ENCODE measurements at places on chromosomes 13 and 19.

DNA sequence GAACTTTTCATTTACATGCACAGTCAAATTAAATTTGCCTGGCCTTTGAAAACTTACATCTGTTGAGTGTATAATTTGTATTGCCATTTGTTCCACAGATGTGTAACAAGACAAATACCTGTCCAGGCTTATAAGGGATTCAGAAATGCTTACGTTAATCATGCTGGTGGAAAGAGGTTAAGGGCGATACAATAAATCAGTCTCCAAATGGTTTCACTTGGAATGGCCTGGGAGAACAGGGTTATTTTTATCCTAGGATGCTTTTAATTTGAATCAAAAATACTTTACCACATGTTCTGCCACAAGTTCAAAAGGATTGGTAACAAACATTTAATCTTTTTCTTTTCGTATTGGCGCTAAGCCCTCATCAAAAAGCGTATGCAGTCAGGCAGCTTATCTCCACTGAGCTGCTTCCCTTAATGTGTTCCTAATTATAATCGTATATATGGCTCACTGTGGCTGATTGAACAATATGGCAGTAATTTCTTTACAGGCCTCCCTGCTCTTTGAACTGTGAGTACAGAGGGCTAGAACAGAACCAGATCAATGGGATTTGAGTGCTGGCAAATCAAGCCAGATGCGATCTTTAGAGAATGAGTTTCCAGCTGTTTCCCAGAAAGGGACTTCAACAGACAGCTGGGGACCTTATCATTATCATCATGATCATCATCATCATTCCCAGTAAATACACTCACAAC lies 425.7 kb downstream of the SPRY2 start:
- no peak for DNase-seq

- peak; percentile 83 for DNase-seq
Observed at GRCh38 chr19:3055741-3056416, 6.4 kb downstream of the TLE5 start.

- DNase-seq = no peak
Observed at GRCh38 chr19:38592940-38593339, 24.8 kb downstream of the MAP4K1 start.

DNA sequence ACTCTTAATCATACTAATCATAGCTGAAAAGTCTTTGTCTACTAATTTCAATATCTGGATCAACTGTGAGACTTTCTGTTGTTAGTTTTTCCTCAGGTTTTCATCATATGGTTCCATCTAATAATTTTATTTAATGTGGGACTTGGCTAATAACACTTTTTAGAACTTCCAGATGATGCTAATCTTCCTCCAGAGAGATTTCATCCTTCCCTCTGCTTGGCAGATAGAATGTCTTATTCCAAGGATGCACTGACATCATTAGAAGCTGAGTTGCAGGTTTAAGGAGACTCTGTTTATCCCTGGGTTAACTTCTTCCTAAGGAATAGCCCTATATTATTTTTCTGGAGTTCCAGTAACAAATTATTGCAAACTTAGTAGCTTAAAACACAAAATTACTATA lies 325.6 kb downstream of the COG6 start:
- DNase-seq = no peak

DNA sequence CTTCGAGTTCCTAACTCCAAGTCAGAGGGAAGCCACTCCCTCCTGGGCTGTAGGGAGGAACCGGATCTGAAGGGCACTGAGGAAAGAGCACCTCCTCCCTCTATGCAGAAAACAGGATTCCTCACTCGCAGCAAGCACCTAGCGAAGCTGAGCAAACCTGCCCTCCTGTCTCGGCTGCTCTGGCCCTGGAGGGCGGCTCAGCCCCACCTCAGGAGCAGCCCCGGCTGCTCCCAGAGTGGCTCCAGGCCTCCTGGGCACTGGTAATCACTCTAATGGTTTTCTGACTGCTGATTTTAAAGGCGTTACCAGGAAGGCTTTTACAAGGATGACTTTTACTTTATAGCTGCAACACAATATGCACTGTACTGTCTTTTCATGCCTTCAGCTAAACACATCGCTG lies 312.5 kb downstream of the TEX29 start:
- no peak for DNase-seq

- DNase-seq = peak; percentile 2
Observed at GRCh38 chr19:51368366-51369282, at the start of gene CLDND2. Gene CLDND2, minus strand, starts transcription at chr19:51369003. Its CDS starts 426 bp downstream, at chr19:51368577.

GRCh38 chr13:43085545-43085944 lies 62.2 kb downstream of the DNAJC15 start:
- DNase-seq = no peak

DNA sequence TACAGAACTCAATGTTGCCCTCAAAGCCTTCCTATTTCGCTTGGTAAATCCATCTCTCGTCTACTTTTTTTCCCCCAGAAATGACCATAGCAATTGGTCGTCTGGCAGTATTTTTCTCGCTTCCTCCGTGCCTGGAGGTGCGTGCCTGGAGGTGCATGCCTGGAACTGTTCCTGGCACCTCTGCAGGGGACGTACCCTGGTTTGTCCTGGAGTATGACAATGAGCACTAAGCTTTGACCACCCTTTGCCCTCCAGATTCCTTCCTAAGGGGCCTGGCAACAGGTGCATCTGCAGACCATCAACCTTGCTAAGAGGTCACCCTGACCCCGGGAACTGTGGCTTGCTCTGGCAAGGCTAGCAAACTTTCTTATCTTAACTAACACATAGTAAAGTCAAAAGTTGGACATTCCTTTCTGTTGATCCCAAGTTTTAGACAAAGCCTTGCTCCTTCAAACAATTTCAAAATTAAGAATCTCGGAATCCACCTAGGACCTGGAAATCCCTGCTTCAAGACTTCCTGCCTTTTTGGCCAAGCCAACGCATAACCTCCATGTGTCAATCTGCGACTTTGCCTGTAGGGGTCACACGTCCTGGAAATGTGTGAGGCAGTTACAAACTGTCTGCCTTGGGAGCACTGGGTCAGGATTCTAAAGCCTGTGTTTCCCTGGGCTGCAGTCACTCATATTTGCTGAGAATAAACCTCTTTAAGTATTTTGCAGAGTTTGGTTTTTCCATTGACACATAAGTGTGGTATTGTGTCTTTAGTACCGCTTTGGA lies 28.8 kb upstream of the TUBGCP3 start:
- DNase-seq = no peak

- no peak for DNase-seq
Observed at GRCh38 chr19:29882719-29883105, 59.3 kb upstream of the URI1 start.

- DNase-seq = no peak
Observed at GRCh38 chr13:109494925-109495369, 291.4 kb downstream of the IRS2 start.

DNA sequence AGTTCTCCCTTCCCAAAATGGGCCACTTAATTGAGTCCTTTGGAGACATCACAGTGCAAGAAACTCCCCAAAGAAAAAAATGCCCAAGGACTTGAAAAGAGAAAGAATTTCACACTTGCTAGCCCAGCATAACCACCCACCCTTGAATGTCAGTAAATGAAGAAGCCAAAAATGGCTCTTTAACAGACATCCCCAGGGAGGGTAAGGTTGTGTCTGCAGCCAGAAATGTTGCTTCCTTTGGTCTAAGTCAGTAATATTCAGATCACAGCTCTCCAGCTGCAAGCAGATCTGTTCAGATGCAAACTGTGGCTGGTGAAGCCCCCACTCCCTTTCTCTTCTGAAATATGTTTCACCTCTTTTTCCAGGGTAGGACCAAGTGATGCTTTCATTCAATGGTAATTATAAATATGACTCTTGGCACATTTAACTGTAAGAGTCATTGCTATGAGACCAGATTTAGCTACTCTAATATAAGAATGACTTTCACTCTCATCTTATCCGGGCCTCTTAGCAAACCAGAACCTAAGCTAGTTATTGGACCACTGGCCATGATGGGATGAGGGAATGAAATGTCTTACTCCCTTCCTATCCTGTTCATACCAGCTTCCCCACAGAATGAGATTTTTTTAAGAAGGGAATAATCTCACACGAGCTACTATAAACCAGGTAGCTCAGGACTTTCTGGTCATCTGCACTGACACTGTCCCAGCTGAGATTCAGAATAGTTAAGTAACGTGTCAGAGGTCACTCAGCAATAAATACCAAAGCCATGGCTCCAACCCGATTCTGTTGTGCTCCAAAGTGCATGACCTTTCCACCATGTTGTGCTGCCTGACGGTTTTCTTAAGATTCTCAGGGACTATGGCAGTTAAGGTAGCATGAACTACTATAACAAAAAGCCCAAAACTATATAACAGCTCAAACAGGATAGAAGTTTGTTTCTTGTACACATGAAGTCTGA lies 234.1 kb downstream of the FOXO1 start:
- no peak for DNase-seq

DNA sequence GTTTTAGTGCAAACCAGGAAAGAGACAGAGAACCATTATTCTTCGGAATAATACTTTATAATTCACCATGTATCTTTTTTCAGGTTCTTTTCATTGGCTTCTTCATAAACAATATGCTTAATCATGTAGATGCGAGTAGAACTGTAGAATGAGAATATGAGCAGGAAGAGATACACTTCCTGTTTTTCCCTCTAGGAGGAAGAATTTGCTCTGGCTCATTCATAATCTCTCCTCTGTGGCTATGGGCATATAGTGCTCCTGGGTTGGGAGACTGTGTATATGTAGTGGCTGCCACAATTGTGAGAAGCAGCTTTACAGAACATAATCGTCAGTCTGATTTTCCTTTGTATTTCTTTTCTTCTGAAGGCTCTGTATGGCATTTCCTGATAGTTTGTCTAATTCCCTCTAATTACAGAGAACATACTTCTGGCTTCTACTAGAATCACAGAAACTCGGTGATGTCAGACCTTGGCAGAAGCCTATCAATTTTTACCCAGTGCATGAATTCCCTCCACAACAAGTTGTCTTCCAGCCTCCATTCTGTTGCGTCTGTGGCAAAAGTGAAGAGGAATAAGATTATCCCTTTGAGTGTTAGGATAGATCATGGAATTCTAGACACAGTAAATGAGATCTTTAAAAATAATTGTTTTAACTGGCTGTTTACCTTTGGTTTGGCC lies 2.9 kb upstream of the DCLK1 start:
- DNase-seq = no peak

DNA sequence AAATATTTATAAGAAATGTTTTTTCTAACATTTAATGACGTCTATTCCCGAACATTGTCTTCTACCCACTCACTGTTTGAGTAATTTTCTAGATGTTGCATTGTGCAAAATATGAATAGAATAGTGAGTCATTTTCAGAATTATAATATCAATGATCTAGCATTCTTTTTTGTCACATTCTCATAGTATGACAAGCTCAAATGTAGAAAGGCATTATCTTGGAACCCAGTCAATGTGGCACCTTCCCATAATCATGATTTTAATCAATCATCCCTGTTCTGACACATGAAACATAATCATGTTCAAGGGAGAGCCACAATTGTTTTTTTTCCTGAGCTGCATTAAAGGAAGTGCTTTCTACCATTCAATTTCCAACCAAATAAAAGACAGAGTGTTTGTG lies 265.8 kb downstream of the OXGR1 start:
- DNase-seq = no peak

DNA sequence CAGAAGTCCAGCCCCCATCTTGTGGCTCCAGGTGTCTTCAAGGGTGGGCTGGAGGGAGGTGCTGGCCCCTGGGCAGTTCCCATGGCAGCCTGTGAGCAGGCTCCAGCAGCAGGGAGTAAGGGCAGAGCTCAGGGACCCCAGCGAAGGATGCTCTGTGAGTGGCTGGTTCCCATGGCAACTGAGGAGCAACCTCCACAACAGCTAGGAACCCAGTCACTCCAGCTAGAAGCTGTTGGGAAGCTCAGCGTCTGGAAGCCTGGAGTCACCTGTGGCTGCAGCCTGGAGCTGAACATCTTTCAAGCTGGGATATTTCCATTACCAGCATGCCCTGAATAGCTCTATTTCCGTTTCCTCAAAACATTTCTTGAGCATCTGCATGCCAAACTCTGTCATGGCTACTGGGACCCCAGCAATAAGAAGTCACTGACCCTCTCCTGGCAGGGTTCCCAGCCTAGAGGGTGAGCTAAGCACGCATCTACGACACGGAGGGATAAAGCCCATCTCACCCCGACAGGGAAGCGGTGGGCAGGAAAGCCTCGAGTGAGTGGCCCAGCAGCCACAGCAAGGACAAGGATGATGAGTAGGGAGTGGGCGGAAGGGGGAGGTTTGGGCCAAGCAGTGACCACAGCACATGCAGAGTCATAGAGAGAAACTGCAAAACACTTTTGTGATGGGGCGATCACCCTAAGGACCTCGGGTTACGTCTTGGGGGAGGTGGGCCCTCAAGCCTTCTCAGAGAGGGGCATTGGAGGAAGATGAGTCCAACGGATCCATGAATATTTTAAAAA lies 52.6 kb downstream of the ALOX5AP start:
- DNase-seq = no peak

GRCh38 chr13:53201454-53202225 lies 173.0 kb downstream of the OLFM4 start:
- DNase-seq = no peak

GRCh38 chr19:43540381-43540780 lies 7.4 kb downstream of the ZNF575 start:
- no peak for DNase-seq
